ENCODE measurements at places on chromosomes 13 and 19.

- DNase-seq, result no peak
Measured at GRCh38 chr13:38325426-38325825, 24.2 kb upstream of the UFM1 start.

GRCh38 chr19:50626795-50627194 lies 12.9 kb downstream of the SYT3 start:
- no peak for DNase-seq

GRCh38 chr13:75220238-75220542 lies 261.8 kb downstream of the TBC1D4 start:
- no peak for DNase-seq

GRCh38 chr13:49388091-49388635 lies 55.7 kb downstream of the CAB39L start:
- DNase-seq, result no peak

DNA sequence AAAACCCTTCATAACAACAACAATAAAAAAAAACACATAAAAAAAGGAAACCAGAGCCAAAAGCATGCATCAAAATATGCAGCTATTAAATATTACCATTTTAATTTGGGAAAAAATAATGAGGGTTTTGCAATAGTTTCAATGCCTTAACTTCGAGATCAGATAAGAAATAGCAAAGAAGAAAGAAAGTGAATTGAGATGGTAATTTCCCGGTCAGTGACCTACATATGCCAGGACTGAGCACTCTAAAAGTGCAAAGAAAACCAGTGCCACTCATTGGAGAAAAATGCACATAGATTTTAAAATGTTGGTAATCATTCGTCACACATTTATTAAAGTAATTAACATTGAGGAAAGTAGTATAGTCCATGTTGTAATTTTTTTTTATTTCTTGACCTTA lies 944.2 kb downstream of the EFNB2 start:
- DNase-seq, result no peak

GRCh38 chr13:40245567-40245966 lies 420.9 kb downstream of the FOXO1 start:
- DNase-seq, result no peak

DNA sequence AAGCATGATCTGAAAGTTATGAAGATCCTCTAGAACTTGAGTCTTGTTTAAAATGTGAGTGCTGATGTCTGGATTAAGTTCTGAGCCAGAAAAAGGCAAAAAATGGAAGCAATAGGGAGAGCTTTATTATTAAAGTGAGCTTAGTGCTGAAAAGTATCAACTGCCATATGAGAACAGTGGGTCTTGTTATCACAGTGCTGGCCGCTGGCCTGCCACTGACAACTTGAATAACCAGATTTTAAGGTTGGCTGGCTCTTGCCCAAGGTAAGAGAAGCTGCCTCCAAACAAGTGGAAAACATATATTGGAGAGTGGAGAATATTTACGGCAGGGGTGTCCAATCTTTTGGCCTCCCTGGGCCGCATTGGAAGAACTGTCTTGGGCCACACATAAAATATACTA lies 33.9 kb downstream of the NUFIP1 start:
- DNase-seq, result no peak

- DNase-seq, result peak; percentile 50
Measured at GRCh38 chr19:55251341-55252081, 7.3 kb downstream of the PPP6R1 start.

GRCh38 chr19:3710265-3710812 lies 2.2 kb downstream of the TJP3 start:
- peak; percentile 52 for DNase-seq

GRCh38 chr19:44808463-44809371 lies at the start of gene BCAM:
Gene BCAM, plus strand, starts transcription at chr19:44809103. Its CDS starts 22 bp downstream, at chr19:44809125.
- DNase-seq, result no peak

DNA sequence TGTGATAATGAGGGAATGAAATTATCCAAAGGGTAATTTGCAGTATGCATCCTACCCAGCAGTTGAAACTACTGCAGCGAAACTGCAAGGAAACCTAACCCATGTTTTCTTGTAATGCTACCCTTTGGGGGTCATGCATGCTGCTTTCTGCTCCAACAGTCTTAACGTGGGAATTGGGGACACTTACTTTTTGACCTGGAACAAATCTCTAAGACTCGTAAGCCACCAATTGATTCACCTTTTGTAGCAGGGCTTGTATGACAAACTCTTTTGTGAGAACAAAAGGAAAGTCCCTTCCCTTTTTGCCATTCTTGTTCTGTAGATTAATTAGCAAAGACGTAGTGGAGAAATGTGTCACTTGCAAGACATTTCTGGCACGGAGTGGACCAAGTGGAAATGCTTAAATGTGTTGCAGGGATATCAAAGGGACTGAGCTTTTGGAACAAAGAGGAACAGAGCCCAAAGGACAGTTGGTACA lies 27.4 kb downstream of the LRCH1 start:
- no peak for DNase-seq

DNA sequence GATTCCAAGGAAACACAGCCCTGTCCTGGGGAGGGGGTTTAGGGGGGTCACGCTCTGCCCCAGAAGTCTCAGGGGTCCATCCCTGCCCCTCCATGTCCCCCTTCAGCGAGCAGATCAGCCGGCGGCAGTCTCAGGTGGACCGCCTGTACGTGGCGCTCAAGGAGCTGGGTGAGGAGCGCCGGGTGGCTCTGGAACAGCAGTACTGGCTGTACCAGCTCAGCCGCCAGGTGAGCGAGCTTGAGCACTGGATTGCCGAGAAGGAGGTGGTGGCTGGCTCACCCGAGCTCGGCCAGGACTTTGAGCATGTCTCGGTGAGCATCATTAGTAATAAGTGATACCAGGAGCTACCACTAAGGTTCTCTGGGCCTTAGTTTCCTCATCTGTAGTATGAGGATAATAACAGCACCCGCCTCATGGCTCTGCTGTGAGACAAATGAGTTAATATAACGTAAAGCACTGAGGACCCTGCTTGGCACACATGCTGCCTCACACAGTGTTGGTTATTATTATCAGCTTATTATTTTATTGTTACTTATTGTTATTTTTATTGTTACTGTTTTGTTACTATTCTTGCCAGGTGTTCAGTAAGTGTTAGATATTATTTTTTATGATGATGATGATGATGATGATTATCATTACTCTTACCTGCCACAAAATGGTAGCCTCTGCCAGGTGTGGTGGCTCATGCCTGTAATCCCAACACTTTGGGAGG lies 20.5 kb upstream of the SHKBP1 start:
- DNase-seq, result no peak

DNA sequence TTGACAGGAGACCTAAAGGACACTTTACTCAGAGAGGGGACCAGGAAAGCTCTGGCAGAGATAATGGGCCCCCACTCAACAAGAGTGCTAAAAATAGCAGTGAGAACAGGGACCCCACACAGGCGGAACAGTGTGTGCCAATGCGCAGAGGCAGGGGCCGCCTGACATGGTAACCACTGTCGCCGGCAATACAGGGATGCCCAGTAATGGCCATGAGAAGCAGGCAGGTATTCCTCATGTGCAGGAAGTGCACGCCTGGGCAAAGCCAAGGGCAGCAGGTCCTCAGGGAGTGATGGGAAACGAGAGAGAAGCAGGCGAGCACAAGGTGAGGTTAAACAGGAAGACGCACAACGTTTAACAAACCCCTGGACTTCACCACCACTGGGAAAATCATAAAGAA lies 757.1 kb downstream of the LIG4 start:
- no peak for DNase-seq

GRCh38 chr13:40146063-40146462 lies 490.6 kb downstream of the COG6 start:
- DNase-seq, result no peak

- DNase-seq, result no peak
Measured at GRCh38 chr13:98222081-98222554, 45.0 kb upstream of the RNF113B start.

- DNase-seq, result no peak
Measured at GRCh38 chr19:18795540-18795939, 4.4 kb upstream of the COMP start.

DNA sequence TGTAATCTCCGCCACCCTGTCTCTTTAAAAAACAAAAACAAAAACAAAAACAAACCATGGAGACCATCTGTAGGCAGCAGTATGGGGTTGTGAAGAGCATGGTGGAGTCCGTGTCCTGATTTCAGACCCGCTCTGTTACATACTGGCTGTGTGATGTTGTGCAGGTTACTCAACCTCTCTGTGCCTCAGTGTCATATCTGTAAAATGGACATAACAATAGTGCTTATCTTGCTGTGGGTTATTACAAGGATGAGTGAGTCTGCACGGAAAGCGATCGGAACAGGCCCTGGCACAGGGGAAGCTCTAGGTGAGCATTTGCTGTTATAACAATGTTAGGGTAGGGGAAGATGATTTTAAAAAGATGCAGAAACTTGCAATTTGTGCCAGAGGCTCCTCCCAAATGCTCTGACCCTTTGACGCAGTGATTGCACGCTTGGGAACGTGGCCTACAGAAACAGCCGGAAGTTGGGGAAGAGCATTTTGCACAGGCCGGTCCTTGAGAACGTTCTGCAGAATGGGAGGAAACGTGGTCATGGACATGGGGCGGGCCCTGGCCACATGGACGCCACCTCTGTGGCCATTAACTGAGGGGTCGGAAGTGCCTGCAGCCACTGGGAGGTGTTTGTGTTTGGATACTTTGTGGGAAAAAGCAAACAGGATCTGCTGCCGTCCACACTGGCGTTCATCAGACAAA lies 15.7 kb upstream of the SELENOW start:
- DNase-seq, result no peak

DNA sequence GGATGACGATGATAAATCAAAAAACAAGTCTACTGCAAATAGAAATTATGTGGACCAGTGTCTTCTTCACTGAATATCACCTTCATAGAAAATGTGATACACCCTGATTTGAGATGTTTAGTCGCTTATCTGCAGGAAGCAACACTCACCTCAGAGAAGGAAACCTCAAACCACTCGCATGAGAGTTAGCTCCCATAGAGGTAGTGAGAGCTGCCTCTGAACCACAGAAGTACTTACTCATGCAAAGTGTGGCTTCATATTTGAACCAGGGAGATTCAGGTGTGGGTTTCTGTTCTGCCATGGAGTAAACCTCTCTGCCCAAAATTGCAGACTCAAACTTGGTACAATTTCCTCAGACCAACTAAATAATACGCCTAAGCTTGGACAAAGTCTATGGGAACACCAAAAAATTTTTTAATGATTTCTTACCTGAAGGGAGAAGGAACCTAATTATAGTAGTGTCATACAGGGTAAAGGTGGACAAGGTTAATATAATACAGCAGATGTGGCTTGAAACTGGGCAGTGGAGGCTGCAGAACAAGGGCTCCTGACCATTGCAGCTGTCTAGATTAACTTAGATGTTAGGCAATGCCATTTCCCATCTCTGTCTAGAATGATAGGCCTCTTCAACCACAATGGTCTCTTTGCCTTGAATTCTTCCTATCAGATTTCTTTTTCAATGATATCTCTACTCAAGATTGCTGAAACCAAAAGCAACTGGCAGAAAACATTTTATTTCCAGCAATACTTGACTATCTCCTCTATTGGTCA lies 29.6 kb upstream of the RCBTB2 start:
- DNase-seq, result peak; percentile 73

DNA sequence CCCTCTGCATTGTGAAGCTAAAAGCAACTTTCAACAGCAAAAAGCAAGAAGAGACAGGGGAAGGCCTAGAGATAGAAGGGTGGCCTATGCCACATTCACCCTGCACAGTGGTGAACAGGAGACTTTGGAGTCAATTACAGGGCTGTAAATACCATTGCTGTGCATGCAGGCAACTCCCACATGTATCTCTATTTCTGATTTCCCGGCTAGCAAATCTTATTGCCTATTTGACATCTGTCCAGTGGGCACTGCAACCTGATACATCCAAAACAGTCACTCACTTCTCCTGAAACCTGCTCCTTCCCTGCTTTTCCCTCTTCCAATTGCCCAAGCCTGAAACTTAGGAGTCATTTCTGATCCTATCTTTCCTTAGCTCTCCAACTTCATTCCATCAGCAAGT lies 13.4 kb downstream of the RUBCNL start:
- no peak for DNase-seq

DNA sequence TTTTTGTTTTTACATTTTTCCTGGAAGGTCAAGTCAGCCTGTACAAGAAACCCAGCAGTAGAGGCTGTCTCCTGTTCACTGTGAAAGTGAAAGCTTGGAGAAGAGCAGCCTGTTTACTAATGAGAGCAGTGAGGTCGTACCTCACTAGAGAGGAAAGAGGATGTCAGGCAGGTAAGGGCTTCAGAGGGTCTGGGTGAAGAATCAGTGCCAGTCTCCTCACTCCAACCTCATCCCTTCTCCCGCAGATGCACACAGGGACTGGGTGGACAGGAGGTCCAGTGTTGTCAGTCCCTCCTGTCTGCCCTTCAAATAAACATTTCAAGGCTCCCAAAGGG lies 462.5 kb downstream of the KLF5 start:
- no peak for DNase-seq

DNA sequence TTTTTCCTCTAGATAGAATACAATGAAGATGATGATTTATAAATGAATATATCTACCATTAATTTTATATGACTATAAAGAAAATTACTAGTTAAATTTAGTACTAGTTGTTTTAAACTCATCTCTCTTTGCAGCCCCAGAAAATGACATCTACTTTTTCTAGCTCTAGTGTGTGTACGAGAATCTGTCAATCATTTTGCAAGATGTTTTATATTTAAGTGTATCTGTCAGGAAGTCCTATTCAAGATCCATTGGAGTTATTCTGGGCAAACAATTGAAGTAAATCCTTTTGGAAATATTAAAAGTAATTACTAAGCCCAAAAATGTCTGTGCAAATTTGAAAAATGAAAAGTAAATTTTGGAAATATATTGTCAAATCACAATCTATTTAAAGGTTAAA lies 144.3 kb upstream of the PCDH9 start:
- no peak for DNase-seq

GRCh38 chr19:49716154-49716553 lies 25.2 kb downstream of the CPT1C start:
- DNase-seq, result peak; percentile 28

GRCh38 chr19:10587022-10587838 lies at the start of gene AP1M2:
Gene AP1M2, minus strand, starts transcription at chr19:10587312. Its CDS starts 81 bp downstream, at chr19:10587231.
- no peak for DNase-seq

DNA sequence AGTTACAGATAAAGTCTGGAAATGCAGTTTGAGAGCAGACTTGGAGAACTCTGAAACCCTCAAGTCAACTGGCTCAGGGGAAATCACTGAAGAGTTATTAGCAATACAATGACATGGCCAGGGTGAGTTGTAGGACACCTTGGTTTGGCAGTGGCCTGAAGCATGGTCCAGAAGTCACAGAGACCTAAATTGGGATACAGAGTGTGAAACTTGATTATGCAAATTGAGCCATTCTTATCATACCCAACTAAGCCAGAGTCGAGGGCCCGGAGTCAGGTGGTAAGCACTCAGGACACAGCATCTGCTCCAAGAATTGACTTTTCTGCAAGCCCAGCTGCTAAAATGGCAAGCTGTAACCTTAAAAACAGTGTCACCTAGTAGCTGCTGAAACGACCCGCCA lies 224.5 kb downstream of the DCLK1 start:
- no peak for DNase-seq

DNA sequence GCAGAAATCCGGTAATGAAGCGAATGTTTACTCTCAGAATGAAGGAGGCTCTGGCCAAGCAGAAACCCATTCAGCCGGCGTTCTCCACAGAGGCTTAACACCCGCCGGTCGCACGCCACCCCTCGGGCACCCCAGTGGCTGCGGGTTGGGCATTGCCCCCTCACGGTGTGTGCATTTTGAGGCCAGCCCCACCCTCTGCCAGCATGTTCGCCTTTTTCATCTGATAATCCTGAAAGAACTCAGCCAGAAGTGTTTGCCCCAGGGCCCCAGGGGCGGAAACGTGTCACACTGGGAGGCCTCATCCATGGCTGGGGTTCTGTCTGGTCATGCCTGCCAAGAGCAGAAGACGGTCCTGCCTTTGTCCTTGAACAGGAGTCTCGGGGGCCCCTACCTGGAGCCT lies 34.2 kb downstream of the COMP start:
- DNase-seq, result no peak

GRCh38 chr13:20342311-20342710 lies 110.2 kb upstream of the GJB6 start:
- no peak for DNase-seq

Measured in HL-60 (cell line).